ENCODE measurements at places on chromosomes 4 and X.

DNA sequence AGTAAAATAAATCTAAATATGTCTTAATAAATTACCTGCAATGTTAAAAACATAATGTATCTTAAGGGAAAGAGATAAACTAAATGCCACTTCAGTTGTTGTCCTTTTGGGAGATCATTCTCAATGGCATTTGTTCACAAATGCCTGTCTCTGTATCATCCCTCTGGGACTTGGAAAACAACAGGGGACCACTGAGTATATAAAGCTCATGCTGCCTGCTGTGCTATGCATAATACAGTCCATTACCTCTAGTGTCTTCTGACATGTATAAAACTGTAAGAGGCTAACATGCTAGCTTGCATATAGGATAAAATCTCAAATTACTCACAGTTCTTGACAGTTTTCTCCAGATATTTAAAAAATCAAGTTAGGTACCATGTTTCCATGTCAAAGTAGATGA is 503.9 kb downstream of the PDHA2 start:
- no peak for DNase-seq

GRCh38 chr4:51963841-51964517 is 56.2 kb downstream of the LRRC66 start:
- no peak for DNase-seq

GRCh38 chrX:87517571-87518141 is at the start of gene KLHL4:
Gene KLHL4, plus strand, starts transcription at chrX:87517802. Its CDS starts 92 bp downstream, at chrX:87517894.
- DNase-seq = no peak

- DNase-seq = no peak
These were observed 9.0 kb upstream of the PIM2 start for GRCh38 chrX:48927736-48928382.

GRCh38 chr4:111681751-111682150 is 463.5 kb upstream of the FAM241A start:
- no peak for DNase-seq

GRCh38 chr4:101284546-101284945 is 62.8 kb downstream of the PPP3CA start:
- DNase-seq = no peak

DNA sequence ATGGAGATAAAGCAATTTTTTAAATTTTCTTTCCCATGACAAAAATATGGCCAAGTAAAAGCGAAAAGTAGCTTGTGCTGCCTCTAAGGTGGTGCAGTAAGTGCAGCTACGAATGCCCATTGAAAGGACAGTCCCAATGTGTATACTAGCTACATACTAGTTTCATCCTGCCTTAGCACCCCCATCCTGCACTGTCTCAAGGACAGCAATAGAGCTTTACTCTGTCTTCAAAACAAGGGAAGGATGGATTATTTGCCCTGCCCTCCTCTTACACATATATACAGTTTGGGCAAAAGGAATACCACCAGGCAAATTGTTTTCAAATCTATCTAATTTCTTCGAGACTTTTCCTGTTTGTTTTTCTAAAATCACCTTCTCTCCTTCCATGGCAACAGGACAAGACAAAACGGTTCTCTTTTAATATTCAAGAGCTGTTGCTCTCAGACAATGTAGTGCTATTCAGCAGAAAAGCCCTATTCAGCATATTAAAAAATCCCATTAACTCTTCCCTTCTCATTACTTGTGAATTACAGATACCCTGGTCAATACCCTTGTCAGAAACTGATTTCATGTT is 75.1 kb upstream of the SLC7A11 start:
- DNase-seq = no peak

DNA sequence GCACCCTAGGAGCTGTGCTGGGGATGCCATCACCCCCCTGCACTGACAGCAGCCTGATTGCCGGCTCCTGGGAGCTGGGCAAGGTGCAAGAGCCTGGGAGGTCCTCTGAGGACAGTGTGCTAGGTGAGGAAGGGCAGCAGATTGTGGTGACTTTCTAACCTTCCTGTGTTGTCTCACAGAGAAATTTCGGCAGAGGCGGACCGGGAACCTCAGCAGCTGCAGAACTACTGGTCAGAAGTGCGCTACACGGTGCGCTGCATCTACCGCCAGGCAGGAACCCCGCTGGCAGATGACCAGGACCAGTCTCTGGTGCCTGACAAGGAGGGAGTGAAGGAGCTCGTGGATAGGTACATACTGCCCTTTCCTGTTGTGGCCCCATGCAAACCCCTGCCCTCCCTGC is 89.8 kb downstream of the FAM193A start:
- DNase-seq = no peak

GRCh38 chrX:23334848-23335599 is at the start of gene PTCHD1:
Gene PTCHD1, plus strand, starts transcription at chrX:23334849. Its CDS starts 27 bp downstream, at chrX:23334876.
- no peak for DNase-seq

GRCh38 chr4:77820649-77821561 is 1.7 kb upstream of the CNOT6L start:
- DNase-seq = peak; percentile 59

DNA sequence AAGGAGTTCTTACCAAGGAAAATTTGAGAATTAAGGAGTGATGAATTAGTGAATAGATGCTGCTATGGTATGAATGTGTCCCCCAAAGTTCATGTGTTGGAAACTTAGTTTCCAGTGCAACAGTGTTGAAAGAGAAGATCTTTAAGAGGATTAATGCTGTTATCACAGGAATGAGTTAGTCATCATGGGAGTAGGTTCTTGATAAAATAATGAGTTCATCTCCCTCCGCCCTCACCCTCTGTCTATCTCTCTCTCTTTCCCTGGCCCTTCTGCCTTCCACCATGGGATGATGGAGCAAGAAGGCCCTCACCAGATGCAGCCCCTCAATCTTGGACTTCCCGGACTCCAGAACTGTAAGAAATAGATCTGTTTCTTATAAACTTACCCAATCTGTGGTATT is 38.3 kb upstream of the KLHL8 start:
- DNase-seq = no peak

- DNase-seq = no peak
These were observed 62.7 kb downstream of the SH3RF1 start for GRCh38 chr4:169208090-169208455.

DNA sequence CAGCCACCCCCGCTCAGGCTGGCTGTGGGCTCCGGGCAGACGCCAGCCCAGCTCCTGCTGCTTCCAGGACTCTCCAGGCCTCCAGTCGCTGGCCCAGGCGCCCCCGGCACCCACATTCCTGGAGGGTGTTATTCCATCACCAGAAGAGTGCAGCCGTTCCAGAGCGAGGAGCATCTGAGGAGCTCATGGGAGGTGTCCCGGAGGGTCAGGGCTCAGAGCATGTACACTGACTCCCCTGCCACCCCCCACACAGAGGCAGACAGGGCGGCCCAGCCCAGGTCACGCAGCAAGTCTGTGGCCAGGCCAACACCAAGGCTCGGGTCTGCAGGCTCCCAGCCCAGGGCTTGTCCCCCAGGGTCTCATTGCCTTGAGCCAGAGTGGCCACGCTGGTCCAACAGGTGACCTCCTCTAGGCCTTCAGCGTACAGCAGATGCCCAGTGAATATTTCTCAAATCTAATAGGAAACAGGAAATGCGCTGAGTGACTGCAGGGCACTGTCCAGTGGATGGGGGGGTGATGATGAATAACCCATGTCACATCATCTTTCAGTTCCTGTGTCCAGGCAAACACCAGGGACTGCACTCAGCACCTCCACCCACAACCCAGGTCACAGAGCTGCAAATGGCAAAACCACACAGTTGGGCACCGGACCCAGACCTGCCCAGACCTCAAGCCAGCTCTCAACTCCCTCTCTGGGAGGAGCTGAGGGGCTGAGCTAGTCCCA is 37.2 kb downstream of the ABLIM2 start:
- DNase-seq = no peak

DNA sequence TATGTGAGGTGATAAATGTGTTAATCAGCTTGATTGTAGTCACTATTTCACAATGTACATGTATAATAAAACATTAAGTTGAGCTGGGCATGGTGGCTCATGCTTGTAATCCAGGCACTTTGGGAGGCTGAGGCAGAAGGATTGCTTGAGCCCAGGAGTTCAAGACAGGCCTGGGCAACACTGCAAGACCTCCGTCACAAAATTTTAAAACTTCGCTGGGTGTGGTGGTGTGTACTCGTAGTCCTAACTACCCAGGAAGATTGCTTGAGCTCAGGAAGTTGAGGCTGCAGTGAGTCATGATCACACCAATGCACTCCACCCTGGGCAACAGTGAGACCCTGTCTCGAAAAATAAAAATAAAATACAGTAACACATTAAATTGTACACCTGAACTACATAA is 20.1 kb downstream of the LYAR start:
- no peak for DNase-seq

DNA sequence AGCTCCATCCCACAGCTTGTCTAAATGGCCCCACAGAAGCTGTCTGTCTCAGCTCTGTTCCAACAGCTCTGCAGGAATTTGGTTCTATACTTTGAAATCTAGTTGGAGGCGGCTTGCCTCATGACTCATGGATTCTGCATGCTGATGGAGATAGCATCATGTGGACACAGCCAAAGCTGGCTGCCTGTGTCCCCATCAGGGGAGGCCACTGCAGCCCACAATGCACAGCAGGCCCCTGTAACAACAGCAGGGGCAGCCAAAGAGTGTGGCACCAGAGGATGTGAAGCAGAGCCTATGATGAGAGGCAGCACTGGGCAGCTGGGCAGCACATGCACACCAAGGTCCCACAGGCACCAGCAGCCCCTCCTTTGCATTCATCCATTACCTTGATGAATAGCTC is 67.2 kb downstream of the DCAF12L1 start:
- DNase-seq = no peak

DNA sequence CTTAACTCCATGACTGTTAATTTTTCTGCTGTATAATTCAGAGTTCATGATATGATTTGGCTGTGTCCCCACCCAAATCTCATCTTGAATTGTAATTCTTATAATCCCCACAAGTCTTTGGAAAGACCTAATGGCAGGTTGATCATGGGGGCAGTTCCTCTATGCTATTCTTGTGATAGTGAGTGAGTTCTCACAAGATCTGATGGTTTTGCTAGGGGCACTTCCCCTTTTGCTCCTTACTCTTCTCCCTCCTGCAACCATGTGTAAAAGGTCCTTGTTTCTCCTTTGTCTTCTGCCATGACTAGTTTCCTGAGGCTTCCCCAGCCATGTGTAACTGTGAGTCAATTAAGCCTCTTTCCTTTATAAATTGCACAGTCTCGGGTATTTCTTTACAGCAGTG is 1751.9 kb downstream of the ARAP2 start:
- peak; percentile 17 for DNase-seq

- DNase-seq = peak; percentile 67
These were observed 23.2 kb upstream of the AASDH start for GRCh38 chr4:56410247-56411062.

DNA sequence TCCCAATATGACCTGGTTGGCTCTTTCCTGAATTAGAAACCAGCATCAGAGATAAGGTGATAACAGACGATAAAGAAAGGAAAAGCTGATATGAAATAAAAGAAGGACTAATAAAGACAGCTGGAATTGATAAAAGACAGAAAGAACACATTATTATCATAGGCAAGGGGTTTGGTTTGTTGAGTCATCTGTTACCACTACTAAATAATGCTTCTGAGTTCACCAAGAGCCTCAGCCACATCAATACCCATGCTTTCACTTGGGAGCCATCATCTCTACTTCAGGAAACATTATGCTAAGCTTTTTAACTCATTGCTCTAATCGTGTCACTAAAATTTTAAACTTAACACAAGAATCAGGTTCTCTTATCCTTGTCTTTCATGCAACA is 27.6 kb downstream of the ANXA5 start:
- DNase-seq = no peak

GRCh38 chr4:90061881-90062280 is 65.3 kb upstream of the CCSER1 start:
- DNase-seq = no peak

GRCh38 chr4:174739576-174739975 is 89.5 kb downstream of the GLRA3 start:
- no peak for DNase-seq

GRCh38 chrX:49042581-49043219 is 457 bp downstream of the TFE3 start:
- peak; percentile 15 for DNase-seq

GRCh38 chrX:154412468-154412867 is 1.1 kb downstream of the TAFAZZIN start:
- peak; percentile 72 for DNase-seq

GRCh38 chr4:168722391-168722790 is 225.5 kb downstream of the PALLD start:
- DNase-seq = peak; percentile 3

- DNase-seq = no peak
These were observed 81.3 kb downstream of the STOX2 start for GRCh38 chr4:183986291-183986970.

GRCh38 chr4:176443646-176444409 is 124.1 kb downstream of the SPCS3 start:
- DNase-seq = no peak

- DNase-seq = no peak
These were observed 16.2 kb downstream of the NOP14 start for GRCh38 chr4:2946812-2947600.

DNA sequence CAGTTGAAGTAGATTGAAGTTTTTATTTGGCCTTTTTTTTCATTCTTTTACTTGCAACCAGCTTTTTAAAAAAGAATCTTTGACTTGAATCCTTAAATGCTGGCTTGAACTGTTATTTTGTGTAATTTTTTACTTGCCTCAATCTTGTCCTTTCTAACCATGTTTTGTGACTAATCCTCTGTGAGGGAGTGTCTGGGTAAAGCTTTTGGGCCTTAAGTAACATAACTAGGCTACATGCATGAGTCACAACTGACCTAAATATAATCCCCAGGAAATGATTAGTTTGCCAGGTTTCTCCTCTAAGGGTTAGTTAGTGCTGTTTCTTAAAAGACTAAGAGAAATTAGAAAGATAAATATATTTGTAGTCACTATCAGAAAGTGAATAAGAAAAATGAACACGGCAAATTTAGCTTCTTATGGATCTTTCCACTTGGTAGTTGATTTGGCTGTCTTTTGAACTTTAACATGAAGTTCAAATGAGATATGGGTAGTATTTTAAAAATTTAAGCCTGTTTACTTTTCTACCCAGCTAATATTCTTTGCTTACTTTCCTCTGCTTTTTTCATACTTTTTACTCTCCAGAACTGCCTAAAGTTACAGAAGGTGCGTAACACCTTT is 13.0 kb downstream of the EXOC1 start:
- DNase-seq = peak; percentile 56

GRCh38 chr4:181989071-181989470 is 254.1 kb upstream of the TENM3 start:
- DNase-seq = no peak

- DNase-seq = no peak
These were observed 11.0 kb downstream of the EREG start for GRCh38 chr4:74375824-74376426.

DNA sequence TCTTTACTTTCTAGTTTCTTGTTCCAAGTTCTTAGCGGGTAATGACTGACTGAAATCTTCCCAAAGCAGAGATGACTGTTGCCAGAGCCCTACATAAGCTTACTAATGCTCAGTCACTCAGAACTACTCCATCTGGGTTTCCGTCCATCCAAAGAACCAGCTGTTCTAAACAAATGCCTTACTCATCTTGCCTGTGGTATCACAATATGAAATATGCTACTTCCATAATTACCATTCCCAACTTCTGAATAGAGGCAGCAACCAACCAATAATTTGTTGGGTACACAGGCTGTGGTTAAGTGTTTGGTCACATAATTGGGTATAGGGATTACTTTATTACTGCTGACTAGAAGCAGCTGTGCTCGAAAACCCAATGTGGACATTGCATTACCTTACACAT is 930.2 kb upstream of the DIAPH2 start:
- DNase-seq = no peak

GRCh38 chr4:172927096-172927814 is 241.4 kb upstream of the GALNT7 start:
- DNase-seq = no peak

GRCh38 chrX:14718403-14718802 is 154.5 kb downstream of the FANCB start:
- DNase-seq = no peak

GRCh38 chr4:16278178-16278577 is 51.9 kb upstream of the TAPT1 start:
- DNase-seq = no peak

GRCh38 chrX:131977619-131978018 is 45.5 kb upstream of the STK26 start:
- no peak for DNase-seq
